LNCaP clone FGC (cell line): ENCODE measurements at places on chromosomes 3 and 15.

- peak; percentile 40 for DNase-seq
Observed at GRCh38 chr3:116863822-116864589, 154.4 kb downstream of the TUSC7 start.

- no peak for DNase-seq
Observed at GRCh38 chr3:32423534-32423933, 31.9 kb downstream of the CMTM7 start.

DNA sequence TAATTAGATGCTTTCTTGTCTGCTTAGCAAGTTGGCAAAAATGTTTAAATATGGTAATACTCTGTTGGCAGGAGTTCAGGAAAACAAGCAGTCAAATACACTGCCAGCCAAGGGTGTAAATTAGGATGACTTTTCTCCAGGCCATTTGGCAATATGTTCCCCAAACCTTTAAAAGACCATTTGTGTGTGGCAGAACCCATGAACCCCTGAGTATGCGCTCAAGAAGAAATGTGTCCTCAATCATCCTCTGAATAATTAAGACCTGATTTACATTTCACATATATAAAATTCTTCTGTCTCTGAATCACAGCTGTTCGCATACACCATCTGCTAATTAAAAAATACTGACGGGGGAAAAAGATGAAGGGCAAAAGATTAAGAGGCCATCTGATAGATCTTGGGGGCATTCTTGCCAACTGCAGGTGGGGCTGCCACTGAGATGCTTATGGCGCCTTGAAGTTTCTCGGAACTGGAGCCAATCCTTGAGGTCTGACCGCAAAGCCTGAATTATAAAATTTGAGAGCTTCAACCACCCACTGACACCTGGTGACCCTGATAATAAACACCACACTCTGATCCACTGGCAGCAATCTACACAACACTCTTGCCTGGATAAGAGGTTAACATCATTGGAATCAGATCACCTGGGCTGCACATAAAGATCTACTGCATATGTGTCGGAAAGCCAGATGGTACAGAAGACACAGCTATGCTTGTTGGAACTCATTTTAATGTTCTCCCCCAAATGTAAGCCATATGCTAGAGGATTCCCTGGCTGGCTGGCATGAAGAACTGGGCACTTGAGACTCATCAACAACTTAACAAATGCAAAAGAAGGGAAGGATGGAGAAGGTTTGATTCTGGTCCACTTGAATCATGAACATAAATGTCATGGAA, 190.6 kb downstream of the OSBPL10 start:
- no peak for DNase-seq

DNA sequence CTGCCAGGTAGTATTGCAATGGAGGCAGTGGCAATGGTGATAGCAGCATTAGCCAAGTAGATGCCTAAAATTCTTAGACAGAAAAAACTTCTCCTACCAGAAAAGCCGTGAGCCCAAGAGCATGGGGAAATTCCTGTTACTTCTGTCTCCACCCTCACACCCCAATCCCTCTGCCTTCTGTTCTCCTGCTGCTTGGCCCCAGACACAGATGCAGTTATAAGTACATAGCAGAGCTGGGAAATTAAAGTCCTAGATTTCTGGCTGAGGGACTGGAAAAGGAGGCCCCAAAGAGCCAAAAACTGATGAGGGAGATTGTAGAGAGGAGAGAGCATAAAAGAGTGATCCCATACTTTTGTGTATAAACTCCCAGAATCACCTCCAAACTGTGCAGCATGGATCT, 166.9 kb downstream of the SMAD6 start:
- no peak for DNase-seq

- no peak for DNase-seq
Observed at GRCh38 chr3:15436246-15436645, 8.8 kb downstream of the EAF1 start.

DNA sequence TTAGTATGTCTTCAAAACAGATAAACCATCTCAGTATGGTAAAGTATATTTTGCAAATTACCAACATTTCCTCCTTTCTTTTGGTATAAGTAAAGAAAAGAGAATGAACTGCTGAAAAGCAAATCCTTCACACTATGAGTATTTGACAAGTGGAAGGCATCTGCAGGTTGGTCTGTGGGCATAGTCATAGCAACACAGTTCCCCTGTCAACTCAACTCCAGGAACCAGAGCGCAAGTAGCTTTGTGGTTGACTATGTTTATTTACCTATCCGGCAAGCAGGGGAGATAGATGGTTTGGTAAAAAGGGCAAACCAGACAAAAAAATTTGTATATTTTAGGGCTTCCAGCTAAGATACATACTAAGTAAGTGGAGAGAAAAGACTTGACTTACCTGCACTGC, 88.3 kb upstream of the PPIB start:
- no peak for DNase-seq

DNA sequence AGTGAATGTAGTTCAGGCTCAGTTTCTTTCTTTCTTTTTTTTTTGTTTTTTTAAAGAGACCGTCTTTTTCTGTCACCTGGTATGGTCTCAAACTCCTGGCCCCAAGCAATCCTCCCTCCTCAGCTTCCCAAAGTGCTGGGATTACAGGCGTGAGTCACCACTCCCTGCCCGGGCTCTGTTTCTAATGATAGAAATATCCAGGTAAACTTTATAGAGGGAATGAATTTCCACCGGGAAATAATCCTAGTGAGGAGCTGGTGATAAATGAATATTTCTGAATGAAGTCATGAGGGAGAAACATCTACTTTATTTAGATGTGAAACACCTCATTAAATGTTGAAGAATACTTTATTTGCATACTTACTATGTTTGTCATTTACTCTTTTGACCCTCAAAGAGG, 7.2 kb downstream of the RNF13 start:
- DNase-seq: no peak

- no peak for DNase-seq
Observed at GRCh38 chr3:86537171-86537570, 453.8 kb downstream of the VGLL3 start.

- no peak for DNase-seq
Observed at GRCh38 chr15:35673093-35673684, 127.2 kb upstream of the DPH6 start.

DNA sequence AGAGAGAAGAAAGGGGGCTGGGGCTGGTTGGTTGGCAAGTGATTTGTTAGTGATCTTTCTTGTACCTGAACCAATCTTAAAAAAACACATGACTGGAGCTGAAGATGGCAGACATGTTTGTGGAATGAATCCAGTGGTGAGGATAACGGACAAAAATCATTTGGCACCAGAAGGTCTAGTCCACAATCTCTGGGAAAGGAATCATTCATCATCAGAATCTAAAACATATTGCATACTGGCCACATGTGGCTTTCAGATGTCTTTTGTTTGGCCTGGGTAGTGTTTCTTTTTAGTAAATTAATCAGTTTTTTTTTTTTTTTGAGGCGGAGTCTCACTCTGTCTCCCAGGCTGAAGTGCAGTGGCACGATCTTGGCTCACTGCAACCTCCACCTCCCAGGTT, 5.0 kb downstream of the NEK11 start:
- DNase-seq: no peak

- DNase-seq: peak; percentile 4
Observed at GRCh38 chr3:109819734-109820133, 482.4 kb upstream of the DPPA4 start.

GRCh38 chr15:39868396-39868795, 51.7 kb downstream of the GPR176 start:
- DNase-seq: no peak

GRCh38 chr3:52707585-52707984, 1.7 kb downstream of the SPCS1 start:
- DNase-seq: no peak

GRCh38 chr15:62147149-62147548, 17.9 kb downstream of the C2CD4B start:
- no peak for DNase-seq

- DNase-seq: no peak
Observed at GRCh38 chr15:78341057-78341987, 1.2 kb downstream of the CRABP1 start.
